ENCODE measurements at places on chromosomes 6 and 20.

DNA sequence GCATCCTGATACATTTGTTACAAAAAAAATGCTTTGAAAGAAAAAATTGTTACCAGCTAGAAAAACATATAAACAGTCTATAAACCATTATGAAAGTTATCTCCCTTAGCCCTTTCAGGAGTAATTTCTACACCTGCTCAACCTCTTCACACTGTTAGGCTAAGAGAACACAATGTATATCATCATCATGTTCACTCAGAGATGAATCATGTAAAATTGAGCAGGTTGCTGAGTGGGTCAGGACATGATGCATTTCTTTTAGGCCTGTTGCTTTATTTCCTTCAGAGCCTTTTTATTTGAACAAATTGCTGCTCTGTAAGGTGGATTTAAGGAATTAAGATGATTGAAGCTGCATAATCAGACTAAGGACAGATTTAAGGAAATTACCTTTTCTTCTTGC, 531.3 kb upstream of the MAN1A1 start:
- DNase-seq: no peak

DNA sequence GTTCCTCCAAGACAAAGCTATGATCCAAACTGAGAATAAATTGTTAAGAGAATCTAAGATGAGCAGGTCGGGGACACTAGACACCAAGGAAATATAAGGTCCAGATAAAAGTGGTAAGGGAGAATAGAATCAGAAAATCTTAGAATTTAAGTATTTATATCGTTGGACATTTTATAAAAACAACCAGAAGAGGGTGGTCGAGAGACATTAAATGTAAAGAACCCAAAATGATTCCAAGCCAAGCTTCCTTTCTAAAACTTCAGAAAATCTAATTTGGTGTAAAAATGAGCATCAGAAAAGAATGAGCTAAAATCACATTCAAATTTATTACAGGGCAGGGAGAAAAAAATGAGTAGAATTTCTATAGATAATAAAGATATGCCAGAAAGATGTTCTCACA, 97.8 kb upstream of the OGFRL1 start:
- no peak for DNase-seq

DNA sequence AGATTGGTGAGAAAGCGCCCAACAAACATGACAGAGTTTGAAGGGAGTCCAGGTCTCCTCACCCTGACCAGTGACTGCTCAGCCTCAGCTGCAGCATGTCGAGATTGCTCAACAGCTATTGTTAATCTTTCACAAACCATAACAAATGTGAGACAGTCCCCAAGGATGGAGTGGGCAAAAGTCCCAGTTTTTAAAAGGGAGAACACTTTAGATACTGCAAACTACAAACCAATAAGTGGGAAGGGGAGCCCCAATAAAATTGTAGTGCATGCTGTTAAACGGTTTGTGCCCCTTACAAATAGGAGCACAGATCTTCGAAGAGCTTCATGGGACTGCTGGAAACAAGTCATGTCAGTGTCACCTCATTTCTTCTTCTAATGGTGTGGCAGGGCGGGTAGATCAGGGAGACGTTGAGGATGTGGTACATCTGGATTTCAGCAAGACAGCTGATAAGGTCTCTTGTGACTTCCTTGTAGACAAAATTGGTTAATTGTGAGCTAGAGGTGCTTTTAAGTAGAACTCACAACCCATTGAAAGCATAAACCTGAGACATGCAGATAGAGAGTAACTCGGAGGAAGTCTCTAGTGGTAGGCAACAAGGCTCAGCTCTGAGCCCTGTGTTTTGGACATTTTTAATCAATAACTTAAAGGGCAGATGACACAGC, 134.0 kb upstream of the ARMC2 start:
- DNase-seq: no peak

- DNase-seq: no peak
Observed at GRCh38 chr6:113805811-113806495, 51.2 kb upstream of the MARCKS start.

DNA sequence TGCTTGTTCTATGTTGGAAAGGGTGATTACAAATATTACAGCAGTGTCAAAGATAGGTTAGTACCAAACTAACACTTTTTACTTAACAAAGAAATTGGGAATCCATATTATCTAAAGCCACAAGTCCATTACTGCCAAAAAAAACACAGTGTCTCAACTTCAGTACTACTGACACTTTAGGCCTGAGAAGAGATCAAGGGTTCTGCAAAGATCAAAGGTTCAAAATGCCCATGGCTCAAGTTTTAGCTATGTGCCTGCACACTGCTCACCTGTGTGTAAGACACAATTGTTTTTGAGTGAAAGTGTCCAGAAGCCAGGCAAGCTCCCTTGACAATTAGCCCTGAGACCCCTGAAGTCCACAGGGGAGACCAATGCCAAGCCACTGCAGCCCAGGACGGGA, 132.6 kb downstream of the ZMYND8 start:
- no peak for DNase-seq

DNA sequence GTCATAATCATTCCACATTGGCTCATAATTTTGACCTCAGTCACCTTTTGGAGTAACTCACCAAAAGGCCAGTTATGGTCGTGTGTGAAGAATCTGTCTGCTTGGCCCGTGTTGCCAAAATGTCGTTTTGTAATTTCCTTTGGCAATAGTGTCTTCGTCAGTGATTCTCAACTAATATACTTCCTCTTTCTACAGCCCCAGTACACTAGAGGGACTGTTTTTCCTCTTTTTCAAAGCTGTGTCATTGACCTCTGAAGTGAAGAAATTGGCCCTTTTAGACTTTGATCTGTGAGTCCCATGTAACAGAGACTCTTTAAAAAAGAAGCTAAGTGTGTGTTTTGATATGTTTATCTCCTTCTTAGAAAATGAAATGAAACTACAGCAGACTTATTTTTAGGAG, 5.2 kb downstream of the FOXO3 start:
- DNase-seq: no peak

DNA sequence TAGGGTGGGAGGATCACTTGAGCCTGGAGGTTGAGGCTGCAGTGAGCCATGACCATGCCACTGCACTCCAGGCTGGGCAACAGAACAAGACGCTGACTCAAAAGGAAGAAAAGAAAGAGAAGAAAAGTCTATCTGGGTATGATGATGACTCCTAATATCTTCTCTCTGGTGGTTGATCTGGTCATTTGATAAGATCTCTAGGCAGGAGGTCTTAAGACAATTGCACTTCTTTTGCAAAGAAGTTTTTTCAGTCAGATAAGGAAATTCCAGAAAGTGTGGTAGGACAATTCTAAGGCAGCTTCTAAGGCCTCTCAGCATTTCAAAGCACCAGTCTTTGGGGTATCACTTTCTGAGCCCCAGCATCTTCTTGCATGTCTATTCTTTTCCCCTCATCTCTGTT, 7.7 kb upstream of the AIF1 start:
- no peak for DNase-seq
